ENCODE measurements at places on chromosomes 12 and 14. TPM values are rescaled to one million over a fixed set of nuclear protein-coding genes. Genes with fewer than 3 reads are reported as not detected.

Gene OVCH1
- under 0.01 TPM for total RNA-seq

GRCh38 chr12:101356794-101357193 is 50.8 kb downstream of the ARL1 start:
- no peak for DNase-seq

DNA sequence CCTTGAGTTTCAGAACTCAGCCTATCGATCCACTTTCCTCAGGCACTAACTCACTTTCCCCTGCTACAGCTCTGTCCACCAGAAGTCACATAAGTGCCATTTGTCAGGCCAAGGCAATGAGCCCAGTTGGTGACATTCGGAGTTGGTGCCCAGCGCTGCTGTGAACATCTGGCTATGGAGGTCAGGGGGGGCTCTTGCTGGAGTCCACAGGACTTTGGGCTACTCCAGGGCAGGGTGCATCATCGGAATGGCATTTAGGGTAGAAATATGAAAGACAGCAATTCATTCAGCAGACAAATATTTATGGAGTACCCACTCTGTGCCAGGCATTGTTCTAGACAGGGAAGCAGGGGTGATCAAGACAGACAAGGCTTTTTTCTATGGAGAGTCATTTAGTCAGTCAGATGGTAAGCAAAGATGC is 1.5 kb upstream of the PPP1CC start:
- DNase-seq, result peak; percentile 23

DNA sequence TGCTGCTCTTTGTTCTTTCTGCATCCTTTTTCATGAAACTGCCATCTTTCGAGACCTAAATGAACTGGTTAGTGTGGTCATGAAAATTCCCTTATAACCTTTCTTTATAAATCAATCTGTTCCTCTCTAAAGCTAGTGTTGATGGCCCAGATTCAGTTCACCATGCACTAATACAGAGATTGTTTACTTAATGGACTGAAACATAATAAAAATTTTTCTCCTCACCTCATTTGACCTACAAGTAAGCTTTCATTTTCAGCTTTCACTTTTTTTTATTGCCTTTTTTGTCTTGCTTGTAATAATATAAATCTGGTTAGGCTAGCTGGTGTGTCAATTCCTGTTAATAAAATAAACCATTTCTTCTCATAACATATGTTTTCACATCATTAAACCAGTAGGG is 183.8 kb downstream of the CCDC59 start:
- DNase-seq, result no peak

DNA sequence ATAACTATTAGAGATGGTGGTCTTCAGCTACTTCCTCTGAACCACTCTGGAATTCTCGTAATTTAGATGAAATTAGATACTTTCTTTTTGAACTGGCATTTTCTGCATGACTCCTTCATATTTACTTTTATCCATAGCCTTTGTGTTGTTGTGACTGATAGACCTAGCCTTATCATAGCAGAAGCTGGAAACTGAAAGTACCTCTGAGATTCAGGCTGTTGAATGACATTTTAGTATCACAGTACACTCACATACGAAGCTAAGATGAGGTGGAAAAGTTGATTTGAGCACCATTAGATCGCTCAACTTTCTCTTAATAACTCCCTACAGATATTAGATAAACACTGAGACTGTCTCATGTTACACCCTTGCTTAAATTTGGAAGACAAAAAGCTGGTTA is 525.1 kb upstream of the FBXO33 start:
- DNase-seq, result no peak

DNA sequence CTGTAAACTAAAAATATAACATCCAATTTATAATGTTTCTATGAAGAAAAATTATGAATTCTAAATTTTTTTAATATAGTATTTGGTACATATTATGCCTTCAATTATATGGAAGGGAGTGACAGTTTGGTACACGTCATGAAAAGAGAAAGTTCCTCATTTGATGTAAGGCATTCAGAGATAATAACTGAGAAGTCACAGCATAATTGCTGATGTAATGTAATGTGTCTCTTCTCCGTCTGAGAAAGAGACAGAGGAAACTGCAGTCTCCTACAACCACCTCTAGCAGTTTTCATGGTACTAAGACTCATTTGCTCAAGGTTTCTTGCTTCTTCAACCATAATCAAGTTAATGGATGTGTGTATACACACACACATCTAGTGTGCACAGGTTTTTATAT is 2.3 kb upstream of the CD69 start:
- no peak for DNase-seq
